Stomach (tissue), 19 donors: ENCODE measurements at places on chromosomes 12 and 14. TPM values are rescaled to one million over a fixed set of nuclear protein-coding genes. Genes with fewer than 3 reads are reported as not detected.

Gene ZNF891
- 6.4 TPM for total RNA-seq

Gene EVL
- total RNA-seq: 111 TPM

Gene GALNT16
- 0.89 TPM for total RNA-seq

DNA sequence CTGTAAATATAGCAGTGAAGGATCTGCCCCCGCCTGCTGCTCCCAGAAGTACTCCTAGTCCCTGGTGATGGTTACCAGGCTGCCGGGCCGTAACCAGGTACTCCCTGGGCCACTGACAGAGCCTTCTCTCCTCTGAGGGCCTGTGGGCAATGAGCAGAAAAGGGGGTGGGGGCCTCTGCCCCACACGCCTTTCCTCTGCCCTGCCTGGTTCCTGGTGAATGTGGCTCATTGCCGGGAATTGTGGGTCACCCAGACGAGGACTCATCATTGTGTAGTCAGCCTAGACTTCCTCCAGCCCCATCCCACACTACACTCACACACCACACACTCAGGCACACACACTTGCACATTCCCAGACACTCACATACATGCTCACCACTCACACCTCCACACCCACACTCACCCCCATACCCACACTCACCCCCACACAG lies 35.7 kb upstream of the ACTN1 start:
- DNase-seq: no peak
- H3K27me3 ChIP-seq: no peaks in the 10 kb centered on the region
- H3K4me3 ChIP-seq: no peak overlapping the region
- H3K36me3 ChIP-seq: no peaks in the 10 kb centered on the region

DNA sequence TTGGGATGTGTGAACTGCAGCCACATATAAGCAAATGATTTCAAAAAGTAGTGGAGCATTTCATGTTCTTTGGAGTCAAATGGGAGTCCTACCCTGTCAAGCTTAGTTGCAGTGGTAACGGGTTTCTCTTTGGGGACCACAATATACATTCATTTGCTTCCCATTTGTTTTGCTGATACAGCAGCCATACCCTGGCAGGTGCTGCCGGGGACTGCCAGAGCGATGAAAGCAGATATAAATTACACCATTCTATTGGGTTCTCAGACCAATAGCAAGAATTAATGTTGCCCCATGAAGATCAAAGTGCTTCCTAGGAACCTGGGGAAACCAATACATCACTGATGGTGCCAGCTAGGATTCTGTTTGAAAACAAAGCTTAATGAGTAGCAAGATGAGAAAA lies 1621.5 kb upstream of the FLRT2 start:
- H3K4me3 ChIP-seq: no peak overlapping the region
- H3K27me3 ChIP-seq: no peaks in the 10 kb centered on the region
- H3K36me3 ChIP-seq: no peaks in the 10 kb centered on the region
- no peak overlapping the region for H3K27ac ChIP-seq
